Astrocyte (in vitro differentiated cells and primary cell): ENCODE measurements at places on chromosomes 2 and 18.

DNA sequence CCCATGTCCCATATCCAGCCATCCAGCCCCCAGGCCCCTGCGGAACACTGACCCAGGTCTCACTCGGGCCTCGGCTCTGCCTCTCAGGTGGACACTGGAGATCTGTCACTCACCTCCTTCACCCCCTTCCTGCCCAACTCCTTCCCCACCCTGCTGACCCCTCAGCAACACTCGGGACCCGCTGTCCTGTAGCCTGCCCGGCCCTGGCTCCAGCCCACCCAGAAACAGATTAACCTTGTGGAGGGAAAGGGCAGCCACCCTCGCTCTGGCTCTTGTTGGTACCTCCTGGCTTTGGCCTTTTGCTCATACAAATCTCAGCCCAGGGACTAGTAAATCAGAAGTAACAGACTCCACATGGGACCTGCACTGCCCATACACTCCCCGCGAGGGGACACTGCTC is 29.8 kb upstream of the PRLH start:
- no peak for DNase-seq

- DNase-seq = no peak
These were observed 1.5 kb downstream of the SOWAHC start for GRCh38 chr2:109615637-109616144.

GRCh38 chr2:21928292-21928691 is 804.5 kb downstream of the TDRD15 start:
- DNase-seq = no peak

GRCh38 chr2:16559278-16560067 is 106.2 kb downstream of the CYRIA start:
- no peak for DNase-seq

- peak; percentile 86 for DNase-seq
These were observed 173.3 kb upstream of the ZFP36L2 start for GRCh38 chr2:43399515-43400264.

- DNase-seq = peak; percentile 31
These were observed 33.3 kb downstream of the POLR1A start for GRCh38 chr2:86072271-86072858.

DNA sequence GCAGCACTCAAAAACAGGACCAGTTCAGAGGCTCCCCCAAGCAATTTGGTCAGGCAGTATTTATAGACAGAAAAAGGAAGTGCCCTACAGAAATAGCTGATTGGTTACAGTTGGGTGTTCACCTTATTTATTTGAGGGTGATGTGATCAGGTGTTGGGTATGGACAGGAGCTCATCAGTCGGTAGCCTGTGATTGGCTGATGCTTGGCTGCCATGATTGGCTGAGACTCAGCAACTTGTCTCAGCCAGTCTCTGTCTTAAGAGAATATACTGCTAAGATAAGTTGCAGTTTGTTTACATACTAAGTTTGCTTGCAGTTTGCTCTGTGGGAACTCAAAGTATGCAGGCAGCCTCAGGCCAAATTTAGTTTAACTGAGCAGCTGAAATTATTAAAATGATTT is 9.4 kb downstream of the ABCG8 start:
- DNase-seq = no peak

- DNase-seq = peak; percentile 6
These were observed 2.9 kb upstream of the MAL start for GRCh38 chr2:95022309-95023221.

DNA sequence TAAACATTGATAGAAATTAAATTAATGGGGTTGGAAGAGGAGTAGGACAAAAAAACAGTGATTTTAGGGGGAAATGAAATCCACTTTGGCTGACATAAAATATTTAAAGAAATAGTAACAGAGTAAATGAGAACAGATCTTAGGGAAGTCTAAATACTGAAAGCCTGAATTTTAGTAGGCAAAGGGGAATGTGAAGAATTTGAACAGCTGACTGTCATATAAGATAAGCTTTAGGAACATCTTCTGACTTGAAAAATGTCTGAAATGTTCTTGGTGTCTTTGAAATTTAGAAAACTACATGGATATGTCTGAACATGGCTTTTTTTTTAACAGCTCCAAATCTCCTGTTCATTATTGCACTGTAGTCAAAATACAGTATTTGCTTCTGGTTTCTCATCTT is 150.3 kb downstream of the CALCRL start:
- no peak for DNase-seq

DNA sequence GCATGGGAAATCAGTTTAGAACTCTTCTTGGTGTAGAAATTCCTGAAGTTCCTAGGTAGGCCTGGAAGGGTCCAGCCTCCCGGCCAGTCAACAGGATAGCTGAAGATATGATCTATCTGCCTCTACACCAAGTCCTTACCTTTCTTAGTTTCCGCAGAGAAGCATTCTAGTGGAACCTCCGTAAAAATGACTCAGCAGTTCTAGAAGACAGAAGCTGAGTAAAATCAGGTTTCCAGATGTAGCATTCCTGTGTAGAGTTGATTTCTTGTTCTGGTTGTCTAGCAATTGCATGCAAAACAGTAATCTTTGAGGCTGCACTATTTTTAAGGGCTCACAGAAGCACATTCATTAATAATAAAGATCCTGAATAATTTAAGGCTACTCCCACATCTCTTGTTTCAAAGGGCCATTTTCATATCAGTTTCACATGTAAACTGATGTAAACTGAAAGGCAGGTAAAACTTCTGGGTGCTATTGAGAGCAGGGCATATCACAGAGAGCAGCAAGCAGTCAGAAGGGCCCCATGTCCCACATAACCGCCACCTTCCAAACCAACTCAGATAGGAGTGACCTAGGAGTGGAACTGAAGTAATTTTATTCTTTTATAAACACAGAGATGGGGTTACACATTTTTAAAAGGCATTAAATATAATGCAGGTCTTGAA is 3.2 kb upstream of the DYTN start:
- no peak for DNase-seq

DNA sequence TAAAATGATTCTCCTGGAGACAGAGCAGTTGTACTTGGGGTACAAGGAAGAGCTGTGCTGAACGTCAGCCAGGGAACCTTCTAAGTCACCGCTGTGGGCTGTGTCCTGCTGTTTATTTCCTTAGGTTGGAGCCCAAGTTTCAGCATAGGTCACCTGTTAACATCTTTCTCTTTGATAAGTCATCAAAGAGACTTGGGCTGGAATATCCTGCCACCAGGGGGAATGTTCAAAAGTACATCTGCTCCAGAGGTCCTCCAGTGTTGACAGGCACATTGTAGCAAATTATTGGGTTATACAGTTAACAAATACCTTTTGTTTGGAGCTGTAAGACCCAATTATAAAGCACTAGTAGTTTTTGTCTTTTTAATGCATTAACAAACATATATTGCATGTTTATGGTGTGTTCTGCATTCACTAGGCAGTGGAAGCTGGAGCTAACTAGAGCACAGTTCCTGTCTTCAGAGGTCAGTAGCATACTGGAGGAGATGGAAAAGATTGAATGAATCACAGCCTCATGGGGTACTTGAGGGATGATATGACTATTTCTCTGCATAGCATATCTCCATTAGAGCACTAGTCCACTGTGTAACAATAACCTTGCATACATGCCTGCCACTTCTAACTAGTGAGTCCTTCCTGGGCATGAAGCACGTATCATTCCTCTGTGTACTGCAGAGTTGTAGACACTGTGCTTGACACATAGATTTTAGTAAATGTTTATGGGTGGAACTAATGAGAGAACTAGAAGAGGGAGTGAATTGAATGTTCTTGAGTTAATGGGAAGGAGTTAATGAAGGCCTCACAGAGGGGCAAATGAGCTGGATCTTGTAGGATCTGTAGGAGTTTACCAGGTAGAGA is 182.1 kb downstream of the AGAP1 start:
- peak; percentile 41 for DNase-seq

DNA sequence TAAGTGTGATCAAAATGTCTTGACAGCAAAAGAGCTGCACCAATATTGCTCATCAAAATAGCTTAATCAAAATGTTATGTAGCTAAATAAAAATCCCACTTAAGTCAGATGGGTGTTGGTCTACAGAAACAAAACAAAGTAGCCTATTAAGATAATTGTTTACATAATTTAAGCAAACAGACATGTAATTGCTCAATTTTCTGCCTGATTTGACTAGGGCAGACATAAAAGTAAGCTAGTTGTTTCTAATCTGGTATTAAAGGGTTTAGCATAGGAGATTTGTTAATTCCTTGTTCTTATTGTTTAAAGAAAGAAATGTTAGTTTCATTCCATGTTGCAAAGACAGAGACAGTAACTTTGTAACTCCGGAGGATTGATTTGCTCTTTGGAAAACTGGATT is 11.5 kb upstream of the FEZ2 start:
- DNase-seq = no peak

- peak; percentile 81 for DNase-seq
These were observed 10.8 kb upstream of the SMAD7 start for GRCh38 chr18:48961547-48961946.

- peak; percentile 83 for DNase-seq
These were observed 95.3 kb downstream of the EIPR1 start for GRCh38 chr2:3282056-3282998.

- DNase-seq = peak; percentile 44
These were observed 27.1 kb downstream of the SH2D6 start for GRCh38 chr2:85445316-85446295.

DNA sequence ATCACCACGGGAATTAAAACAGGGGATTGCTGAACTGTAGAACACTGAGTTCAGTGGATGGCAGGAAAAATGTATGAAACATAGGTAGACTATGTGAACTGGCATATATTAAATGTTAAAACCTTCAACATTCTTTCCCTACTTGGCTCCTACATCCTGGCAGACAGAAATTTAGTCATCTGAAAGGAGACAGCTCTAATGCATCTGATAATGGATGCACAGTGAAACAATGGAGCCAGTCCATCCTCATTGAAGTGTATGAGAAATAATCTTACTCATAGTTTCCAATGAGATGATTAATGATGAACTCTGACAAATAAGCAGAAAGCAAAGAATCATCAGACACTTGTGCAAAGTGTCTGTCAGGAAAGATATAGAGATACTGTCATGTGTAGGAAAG is 1629.7 kb upstream of the TMEFF2 start:
- DNase-seq = peak; percentile 88

GRCh38 chr2:66433945-66434678 is 813 bp upstream of the MEIS1 start:
- peak; percentile 63 for DNase-seq

GRCh38 chr18:62583376-62583775 is 60.6 kb downstream of the ZCCHC2 start:
- DNase-seq = no peak

- DNase-seq = peak; percentile 43
These were observed 20.2 kb upstream of the DARS1 start for GRCh38 chr2:136005462-136006196.

DNA sequence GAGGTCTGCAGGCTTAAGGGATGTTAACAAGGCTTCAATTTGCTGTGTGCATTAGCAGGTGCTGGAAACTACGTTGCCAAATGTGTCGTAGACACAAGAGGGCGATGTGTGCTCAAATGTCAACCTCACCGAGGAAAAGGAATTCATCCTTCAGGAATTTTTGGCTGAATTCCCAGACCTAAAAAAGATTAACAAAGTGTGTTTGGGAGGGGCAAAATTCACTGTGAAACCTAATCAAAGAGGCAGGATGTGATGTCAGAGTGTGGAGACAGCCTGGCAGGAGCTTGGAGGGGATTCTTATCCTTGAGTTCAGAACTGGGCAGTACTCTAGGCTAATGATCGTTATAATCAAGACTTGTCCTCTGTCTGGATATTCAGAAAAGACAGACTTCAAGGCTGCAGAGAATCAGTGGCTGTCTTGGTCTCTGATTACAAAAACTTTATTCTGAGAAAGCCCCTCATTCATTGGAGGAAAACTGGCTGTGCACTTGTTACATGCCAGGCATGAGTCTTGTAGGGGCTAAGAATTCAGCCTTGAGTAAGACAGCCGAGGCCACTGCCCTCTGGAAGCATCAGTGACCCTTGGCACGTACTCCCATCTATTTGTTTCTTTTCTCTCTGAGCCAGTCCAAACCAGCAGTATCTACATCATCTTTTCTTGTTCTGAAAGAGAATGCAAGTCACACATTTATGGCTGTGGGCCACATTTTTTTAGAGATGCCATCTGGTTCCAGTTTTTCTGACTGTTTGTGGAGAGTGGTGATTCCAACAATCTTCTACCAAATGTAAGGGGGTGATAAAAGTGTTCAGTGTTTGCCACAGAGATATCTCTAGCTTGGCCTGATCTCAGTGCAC is 18.7 kb upstream of the SCYGR1 start:
- DNase-seq = peak; percentile 96

GRCh38 chr2:62197925-62198633 is 2.2 kb downstream of the B3GNT2 start:
- DNase-seq = no peak

- DNase-seq = peak; percentile 23
These were observed 819 bp upstream of the NCOA1 start for GRCh38 chr2:24490181-24490689.

GRCh38 chr2:67694445-67694844 is 297.3 kb downstream of the ETAA1 start:
- no peak for DNase-seq

- no peak for DNase-seq
These were observed 934.8 kb downstream of the NRXN1 start for GRCh38 chr2:50097148-50097547.

- DNase-seq = no peak
These were observed 239.1 kb downstream of the SEPTIN10 start for GRCh38 chr2:109374548-109375130.

DNA sequence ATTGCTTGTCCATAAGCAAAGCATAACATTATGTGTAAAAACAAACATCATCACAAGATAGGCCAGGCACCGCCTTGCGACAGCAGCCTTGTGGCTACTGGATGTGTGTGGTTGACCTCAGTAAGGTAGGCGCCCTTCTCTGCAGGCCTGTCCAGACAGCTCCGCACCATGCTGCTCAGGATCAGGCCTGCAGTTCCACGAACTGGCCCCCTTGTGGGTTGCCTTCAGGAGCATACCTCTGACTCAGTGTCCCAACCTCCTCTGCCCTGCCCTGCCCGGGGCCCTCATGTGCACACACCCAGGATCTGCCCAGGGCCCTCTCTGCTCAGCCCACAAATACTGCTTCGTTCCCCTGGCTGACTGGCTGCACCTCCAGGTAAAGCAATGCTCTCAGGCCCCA is 16.1 kb upstream of the ZNF236 start:
- DNase-seq = no peak

GRCh38 chr2:85983766-85984165 is 95.0 kb upstream of the ST3GAL5 start:
- DNase-seq = no peak

DNA sequence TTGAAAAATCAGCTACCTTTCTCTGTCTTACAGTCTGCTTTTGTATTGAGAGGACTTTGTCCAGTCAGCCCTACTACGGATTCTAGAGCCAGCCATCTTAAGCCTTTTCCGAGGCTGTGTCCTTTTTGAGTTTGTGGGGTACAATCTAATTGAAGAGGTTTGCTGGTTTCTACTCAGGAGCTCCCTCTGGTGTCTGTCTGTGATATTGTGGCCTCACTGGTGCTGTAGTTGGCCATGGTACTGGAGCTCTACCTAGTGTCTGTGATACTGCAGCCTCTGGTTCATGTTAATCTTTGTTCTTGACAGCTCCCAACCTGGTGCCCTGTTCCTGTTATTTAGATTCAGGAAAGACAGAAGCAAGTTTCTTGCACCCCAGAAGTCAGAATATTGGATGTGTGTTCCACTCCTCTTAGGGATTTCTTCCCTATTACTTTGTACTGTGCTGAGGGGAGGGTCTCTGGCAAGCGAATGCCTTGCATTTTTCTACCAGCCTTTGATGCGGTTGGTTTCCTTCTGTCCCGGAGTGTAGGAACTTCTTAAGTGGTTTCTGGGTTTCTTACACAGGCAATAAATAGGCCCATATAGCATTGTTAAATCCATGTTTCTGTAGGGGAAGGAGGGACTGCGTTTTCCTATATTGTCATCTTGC is 78.5 kb downstream of the ACSL3 start:
- peak; percentile 32 for DNase-seq
